ENCODE measurements at places on chromosomes 12 and 14. TPM values are rescaled to one million over a fixed set of nuclear protein-coding genes. Genes with fewer than 3 reads are reported as not detected.

DNA sequence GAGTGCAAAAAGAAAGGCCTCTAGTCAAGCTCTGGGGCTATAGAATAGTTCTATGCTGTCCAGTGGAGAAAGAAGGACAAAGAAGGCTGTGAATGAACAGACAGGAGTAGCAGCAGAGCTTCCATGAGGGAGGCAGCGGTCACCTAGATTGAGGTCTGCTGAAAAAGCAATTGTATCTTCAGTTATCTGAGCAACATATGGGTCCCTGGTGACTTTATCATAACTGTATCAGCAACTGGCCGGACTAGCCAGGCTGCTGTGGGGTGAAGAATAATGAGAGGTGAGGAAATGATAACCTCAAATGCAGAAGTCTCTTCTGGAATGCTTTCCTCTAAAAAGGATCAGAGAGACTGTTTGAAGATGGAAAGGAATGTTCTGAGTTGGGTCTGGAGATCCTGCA, 971.3 kb upstream of the TMEM132C start:
- no peak for DNase-seq

DNA sequence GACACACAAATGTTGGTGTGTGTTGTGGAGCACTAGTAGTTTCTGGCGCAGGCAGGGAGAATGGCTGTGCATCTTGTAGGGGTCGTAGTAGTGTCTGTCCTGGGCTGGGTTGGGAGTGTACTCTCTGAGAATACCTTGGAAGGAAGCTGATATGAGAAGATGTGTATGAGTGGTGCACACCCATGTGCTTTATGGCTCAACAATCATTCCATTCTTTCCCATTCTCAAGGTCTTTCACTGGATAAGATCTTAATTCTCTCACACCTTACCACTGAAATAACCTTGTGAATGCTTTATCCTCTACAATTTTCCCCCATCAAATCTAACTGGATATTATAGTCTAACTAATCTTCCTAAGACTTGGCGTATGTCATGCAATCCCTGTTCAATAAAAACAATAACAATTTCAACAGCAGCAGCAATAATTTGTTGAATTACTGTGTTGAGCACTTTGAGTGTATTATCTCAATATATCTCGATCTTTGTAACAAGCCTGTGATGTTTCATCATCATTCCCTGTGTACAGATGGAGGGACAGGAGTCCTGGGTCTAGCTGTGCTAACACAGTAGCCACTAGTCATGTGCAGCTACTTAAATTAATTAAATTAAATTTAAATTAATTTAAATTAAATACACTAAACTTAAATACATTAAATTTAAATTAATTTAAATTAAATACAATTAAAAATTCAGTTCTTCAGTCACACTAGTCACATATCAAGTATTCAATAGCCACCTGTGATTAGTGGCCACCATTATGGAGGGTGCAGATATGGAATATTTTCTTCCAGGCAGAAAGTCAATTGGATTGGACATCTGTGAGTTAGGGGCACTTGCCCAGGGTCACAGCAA, 3.6 kb upstream of the SLC48A1 start:
- DNase-seq, result no peak

DNA sequence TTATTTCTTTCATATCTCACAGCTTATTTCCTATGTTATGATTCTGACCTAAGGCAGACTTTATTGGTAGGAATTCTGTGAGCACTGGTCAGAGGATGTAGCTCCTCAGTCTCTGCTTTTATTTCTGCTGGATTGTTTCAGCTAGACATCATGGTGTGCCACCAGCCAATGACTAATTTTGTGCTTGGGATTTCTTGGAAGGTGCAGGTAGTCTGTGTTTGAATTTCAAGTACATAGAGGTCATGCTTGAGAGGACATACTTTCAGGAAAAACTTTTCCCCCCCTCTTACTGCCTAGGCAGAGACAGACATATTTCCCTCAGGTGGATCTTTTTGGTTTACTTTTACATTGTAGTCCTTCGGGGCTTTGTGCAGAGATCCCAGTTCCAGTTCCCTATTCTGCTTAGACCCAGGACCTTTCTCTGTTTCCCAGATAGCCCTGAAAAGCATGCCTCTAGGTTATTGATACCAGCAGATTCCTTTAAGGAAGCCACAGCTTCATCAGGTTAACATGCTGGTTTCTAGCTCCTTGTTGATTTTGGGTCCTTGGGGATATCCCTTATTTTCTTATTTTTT, 28.6 kb downstream of the BRMS1L start:
- DNase-seq, result no peak

GRCh38 chr14:89303456-89304435, 113.3 kb downstream of the FOXN3 start:
- DNase-seq, result peak; percentile 11

- DNase-seq, result no peak
Observed at GRCh38 chr14:50056435-50056834, 59.9 kb downstream of the VCPKMT start.

GRCh38 chr12:67873355-67873754, 115.9 kb upstream of the IFNG-AS1 start:
- DNase-seq, result no peak

DNA sequence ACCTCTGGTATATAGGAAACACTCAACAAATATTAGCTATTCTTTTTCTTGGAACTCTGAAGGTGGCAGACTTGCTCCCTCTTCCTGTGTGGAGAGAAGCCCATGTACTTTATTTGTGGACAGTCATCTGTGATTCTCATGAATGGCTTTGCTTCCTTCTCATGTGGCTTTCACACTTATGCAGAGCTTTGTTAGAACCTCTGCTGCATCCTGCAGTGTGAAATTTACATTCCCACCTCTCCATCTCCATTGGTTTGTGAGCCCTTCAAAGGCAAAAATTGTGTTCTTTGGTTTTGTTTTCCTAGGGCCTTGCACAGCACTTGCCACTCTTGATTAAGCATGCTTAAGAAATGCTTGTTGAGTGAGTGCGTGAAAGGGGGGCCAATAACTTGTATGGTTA, 51.9 kb downstream of the BICD1 start:
- DNase-seq, result peak; percentile 21

- no peak for DNase-seq
Observed at GRCh38 chr12:69406217-69406616, 46.7 kb downstream of the YEATS4 start.

GRCh38 chr12:17108877-17109541, 503.0 kb upstream of the LMO3 start:
- no peak for DNase-seq

- DNase-seq, result no peak
Observed at GRCh38 chr12:27779416-27779919, 565 bp upstream of the KLHL42 start.

GRCh38 chr12:10554228-10554755, 48.6 kb downstream of the EIF2S3B start:
- no peak for DNase-seq

GRCh38 chr12:119547001-119547400, 46.6 kb upstream of the TMEM233 start:
- DNase-seq, result no peak

DNA sequence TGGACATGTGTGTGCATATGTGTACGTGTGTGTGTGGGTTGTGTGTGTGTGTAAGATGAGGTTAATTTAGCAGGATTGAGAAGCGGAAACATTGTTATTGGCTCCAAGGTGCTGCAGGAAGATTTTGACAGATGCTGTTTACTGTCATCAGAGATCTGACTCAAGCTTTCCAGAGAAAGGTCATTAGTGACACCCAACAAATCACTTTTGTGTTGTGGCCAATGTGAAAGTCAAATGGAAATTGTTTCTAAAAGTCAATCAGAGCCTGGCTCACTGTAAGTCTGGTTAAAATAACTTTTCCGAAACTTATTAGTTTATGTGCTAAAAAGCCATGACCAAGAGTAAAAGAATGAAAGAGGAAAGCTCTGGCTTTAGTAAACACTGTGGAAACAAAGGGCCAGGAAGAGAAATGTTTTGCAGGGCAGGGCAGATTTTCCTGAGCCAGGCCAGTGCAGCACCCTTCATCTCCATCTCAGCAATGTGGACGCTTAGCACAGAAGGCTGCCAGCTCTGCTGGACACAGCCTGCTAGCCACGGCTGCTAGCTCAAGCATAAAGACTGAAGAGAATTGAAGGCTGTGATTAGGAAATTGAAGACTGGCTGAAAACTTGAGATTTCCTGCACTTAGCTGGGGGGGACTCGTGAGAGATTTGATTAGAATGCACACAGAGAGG, 235.8 kb downstream of the NEDD1 start:
- DNase-seq, result no peak

- peak; percentile 20 for DNase-seq
Observed at GRCh38 chr14:20477211-20477876, 8.1 kb downstream of the PNP start.

- DNase-seq, result peak; percentile 98
Observed at GRCh38 chr14:101972126-101972866, 7.9 kb downstream of the DYNC1H1 start.

- no peak for DNase-seq
Observed at GRCh38 chr12:82359115-82359478, 768 bp downstream of the METTL25 start.

- DNase-seq, result no peak
Observed at GRCh38 chr14:37864128-37864527, 268.7 kb downstream of the TTC6 start.

- DNase-seq, result no peak
Observed at GRCh38 chr14:58830121-58830520, 192.4 kb downstream of the DACT1 start.

DNA sequence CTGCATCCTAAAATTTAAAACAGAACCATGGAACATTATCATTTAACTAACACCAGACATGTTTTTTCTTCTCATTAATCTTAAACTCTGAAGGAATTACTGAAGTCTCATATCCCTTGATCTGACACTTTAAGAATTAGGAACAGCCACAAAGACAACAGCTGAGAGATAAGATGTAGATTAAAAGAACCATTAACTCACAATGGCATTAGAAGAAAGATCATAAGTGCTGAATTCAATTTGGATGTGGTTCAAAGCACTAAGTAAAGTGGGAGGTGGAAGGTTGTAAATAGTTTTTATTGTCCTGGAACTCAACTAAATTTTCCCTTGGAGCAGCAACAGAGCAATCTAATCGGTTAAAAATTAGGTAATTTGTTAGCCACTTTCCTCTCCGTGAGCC, 199.0 kb upstream of the ATP2B1 start:
- no peak for DNase-seq

GRCh38 chr14:35940291-35940690, 114.2 kb downstream of the BRMS1L start:
- DNase-seq, result peak; percentile 9

DNA sequence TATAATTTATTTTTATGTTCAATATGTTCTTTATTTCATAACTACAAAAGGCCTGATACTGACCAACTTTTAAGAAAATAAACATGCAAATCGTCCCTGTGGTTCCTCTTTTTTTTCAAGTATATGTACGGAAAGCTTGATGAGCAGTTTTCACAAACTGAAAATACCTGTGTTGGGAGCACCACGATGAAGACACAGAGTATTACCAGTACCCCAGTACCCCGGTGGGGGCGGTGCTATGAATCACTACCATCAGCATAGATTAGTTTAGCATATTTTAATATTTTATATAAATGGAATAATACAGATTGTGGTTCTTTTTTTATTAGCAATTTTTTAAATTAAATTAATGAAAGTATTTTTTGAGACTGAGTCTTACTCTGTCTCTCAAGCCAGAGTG, 7.0 kb downstream of the B4GALNT3 start:
- no peak for DNase-seq

DNA sequence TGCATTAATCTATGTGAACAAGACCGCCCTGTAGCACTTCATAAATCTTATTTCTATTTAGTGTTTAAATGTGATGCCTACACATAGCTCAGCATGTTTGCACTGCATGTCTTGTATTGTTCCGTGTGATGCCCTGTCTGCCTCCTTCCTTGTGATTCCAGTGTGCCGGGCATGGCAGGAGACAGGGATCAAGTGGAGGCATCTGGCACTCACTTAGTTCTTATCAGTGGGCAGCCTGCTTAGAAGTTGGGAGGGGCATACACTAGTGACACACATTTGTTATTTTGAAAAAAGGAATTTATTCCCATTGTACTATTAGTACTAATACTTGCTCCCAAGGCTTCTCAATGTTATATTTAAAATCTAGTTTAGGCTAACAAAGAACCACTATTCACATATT, 176.4 kb downstream of the KCNA5 start:
- DNase-seq, result no peak

DNA sequence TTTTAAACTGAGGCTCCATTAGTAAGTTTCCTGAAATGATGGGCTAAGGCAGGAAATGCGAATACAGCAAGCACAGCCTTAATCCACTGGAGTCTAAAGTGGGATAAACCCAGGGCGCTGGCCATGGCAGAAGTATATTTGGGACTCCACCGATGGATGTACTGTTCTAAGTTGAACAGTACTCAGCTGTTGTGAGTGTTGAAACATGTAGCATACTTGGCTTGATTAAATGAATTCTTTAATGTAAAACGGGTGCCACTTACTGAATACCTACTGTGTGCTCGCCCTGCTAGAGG, 996 bp downstream of the SSPN start:
- DNase-seq, result no peak

DNA sequence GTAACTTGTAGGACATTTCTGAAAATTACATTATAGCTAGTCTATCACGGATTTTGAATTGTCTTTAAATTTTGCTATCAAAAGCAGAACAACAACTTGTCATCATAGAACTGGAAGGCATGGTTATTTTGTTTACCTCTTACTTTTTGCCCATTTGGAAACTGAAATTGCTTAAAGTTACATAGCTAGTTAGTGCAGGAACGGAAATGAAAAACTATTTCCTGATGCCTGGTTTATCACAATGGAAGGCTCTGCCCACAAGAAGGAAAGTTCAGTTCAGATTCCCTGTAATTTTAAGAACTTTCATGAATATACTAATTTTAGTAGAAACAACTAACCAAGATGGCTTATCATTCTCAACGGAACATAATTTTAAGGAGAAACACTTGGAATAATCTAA, 427.7 kb downstream of the RAD51B start:
- no peak for DNase-seq

GRCh38 chr12:22858849-22859570, 234.0 kb downstream of the ETNK1 start:
- no peak for DNase-seq

GRCh38 chr12:124433147-124433874, 134.1 kb downstream of the NCOR2 start:
- no peak for DNase-seq

- DNase-seq, result peak; percentile 34
Observed at GRCh38 chr12:132194056-132194455, 49.8 kb downstream of the NOC4L start.

RASAL1 gene
- 0.74 TPM for total RNA-seq

TC2N gene
- 5.9 TPM for total RNA-seq

ADAMTS20 gene
- 0.24 TPM for total RNA-seq

TMBIM4 gene
- total RNA-seq, result 204 TPM

ZNF384 gene
- total RNA-seq, result 20.9 TPM

ZNF26 gene
- total RNA-seq, result 12.9 TPM

AVPR1A gene
- total RNA-seq, result not detected

ABCB9 gene
- total RNA-seq, result 11.8 TPM

SMAGP gene
- 1.8 TPM for total RNA-seq

CARMIL3 gene
- 0.29 TPM for total RNA-seq

DLGAP5 gene
- total RNA-seq, result 29.2 TPM

KRT3 gene
- total RNA-seq, result not detected

Data from SK-MEL-5 (cell line).